Endothelial cell (in vitro differentiated cells): ENCODE measurements at places on chromosomes 7 and 10.

DNA sequence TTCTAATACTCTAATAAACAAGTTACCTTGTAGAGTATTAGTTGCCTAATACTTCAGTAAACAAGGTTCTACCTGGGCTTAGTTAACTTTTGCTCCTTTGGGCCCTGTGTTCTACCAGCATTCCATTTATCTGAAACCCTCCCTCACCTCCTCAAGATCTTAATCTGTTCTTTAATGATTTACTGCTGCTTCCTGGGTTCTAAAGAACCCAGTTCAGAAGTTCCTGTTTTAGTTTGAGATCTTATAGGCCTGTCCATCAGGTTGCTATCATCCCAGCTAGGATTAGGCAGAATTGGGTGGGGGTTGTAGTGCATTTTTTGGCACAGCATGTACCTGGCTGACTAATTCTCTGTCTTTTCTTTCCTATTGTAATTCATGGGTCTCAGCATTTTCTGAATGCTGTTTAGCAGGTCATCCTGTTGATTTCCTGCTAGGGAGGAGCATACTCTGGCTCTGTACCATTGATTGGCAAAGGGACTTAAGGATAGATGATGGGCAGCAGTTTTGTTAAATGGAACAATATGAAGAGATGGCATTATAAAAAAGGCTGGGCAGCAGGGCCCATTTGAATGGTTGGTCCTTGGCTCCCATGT, 53.7 kb upstream of the TMEM248 start:
- no peak for DNase-seq

- DNase-seq: no peak
Measured at GRCh38 chr10:97705006-97705670, 8.4 kb upstream of the MARVELD1 start.

DNA sequence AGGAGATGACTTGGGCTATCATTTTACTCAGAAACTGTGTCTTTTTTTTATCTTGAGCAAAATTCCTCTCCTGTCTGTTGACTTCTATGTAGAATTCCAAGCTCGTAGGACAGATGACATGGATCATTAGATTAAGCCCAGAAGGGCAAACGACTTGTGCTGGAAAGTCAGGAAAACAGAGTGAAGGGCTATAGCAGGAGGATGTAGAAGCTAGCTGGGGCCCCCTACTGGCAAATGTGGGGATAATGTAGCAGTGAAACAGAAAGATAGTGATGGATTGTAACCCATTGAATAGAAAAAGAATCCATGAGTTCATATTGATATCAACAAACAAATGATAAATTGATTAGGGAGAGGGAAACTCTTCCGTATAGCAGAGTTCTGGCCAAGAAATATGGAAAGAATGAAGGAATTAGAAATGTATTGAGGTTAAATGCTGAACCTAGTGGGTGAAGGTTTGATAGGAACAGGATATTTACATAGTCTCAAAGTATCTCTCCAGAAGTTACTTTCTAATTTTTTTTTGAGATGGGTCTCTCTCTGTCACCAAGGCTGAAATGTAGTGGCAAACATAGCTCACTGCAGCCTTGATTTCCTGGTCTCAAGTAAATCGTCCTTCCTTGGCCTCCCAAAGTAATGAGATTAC, 103.6 kb downstream of the LYZL1 start:
- peak; percentile 59 for DNase-seq

DNA sequence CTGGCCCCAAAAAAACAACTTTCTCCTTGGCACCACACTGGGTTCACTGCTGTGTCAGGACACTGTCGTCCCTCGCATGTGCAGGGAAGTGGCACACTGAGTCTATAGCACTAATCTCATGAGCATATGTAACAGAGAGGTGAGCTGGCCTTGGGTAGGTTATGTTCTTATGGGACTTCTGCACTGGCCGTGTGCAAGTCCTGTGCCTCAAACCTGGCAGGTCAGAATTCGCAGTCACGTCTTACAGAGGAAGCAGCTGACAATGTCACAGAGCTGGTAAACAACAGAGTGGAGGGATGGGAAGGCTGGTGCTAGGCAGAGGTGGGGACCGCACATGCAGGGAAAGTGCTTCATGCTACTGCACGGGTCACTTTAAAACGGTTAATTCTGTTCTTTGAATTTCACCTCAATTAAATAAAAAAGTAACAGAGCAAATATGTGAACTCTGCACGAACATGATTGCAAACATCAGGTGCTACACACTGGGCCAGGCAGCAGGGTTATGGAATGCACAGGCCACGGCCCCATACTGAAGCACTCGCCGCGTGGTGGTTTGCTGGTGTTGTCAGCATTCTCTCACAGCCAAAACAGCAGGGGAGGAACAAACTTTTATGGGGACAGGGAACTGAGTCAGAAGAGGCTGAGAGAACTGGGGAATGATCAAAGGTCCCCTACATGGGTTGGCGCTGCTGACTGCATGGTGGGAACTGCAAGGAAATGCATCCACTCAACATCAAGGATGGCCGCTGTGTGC, 54.2 kb downstream of the VOPP1 start:
- no peak for DNase-seq

GRCh38 chr7:117990834-117991233, 117.6 kb upstream of the CTTNBP2 start:
- no peak for DNase-seq

DNA sequence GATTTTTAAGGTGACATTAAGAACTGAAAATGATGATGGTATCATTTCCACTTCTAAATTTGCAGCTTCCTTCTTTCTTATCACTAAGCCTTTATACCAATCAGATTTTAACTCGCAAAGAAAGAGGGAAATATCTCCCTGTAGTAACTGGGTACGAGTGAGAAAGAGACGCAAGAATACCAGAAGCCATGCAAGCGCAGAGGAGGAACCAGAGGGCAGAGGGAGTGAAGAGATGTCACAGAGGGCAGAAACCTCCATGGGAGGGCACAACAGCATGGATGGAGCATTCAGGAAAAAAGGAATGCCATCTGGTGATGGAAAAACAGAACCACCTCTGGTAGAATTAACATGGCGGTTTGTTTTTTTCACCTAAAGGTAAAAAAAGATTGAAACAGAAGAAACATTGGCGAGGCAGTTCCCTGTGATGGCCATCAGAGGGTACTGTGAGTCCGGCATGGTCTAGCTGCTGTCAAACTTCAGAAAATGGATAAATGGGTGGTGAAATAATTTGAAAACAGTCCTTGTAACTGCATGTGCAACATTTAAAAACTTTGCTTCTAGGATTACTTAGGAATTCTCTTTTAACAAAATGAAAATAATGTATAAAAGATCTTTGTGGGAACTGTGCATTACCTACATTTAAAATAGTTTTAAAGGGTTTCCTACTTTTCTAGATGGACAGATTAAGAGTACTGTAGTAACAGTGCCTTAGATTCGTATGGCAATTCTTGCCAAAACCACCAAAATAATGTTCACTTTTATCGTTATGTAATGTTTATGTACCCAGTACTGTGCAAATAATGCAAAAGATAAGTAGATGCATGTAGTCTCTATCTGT, 91.8 kb downstream of the ARHGAP12 start:
- DNase-seq: peak; percentile 31

- no peak for DNase-seq
Measured at GRCh38 chr10:132452216-132452650, 55.2 kb downstream of the PWWP2B start.

- DNase-seq: no peak
Measured at GRCh38 chr10:49212076-49212475, 23.9 kb upstream of the TMEM273 start.
